ENCODE measurements at places on chromosomes 16 and 17.

DNA sequence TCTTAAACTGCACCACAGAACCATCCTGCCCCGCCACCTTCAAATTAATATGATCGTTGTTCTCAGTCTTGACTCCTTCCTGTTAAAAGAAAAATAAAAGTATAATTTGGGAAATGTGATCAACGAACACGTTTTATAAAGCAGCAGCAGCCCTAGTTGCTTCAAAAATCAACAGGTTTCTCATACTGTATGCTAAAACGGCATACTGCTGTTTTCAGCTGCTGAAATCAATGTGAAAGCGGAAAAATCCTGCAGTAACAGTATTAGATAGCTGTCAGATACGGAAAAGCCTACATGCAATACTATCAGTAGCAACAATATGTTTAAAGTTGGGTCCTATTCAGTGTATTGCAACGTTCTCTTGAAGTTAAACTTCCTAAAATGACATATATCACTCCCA, 1.6 kb downstream of the SUMO2 start:
- no peaks in the 10 kb centered on the region for H3K4me1 ChIP-seq
- peaks cover 2% of the 10 kb centered on the region for H3K36me3 ChIP-seq
- no peak overlapping the region for H3K27ac ChIP-seq

DNA sequence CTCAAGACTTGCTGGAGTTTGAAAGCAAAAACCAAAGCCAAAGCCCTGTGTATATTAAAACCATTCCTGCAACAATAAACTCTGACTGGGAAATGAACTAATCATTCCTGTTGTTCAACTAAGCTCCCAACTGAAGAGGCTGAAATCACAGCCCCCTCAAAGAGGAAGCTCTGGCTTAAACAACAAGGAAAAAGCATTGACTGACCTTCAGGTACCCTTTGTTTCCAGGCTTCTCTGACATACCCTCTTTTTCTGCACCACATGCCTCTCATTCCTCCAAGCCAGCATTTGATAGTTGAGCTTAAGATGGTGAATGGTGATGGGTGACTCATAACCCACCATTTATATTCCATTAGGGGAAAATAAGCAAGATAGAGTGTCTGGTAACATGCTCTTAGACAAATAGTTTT, 470.9 kb upstream of the SOX9 start:
- no peak overlapping the region for H3K27ac ChIP-seq
- no peak for DNase-seq
- H3K4me1 ChIP-seq, result no peaks in the 10 kb centered on the region
- no peaks in the 10 kb centered on the region for H3K36me3 ChIP-seq
- no peak overlapping the region for H3K4me3 ChIP-seq
- H3K27me3 ChIP-seq, result no peaks in the 10 kb centered on the region

- no peak overlapping the region for H3K27ac ChIP-seq
- no peaks in the 10 kb centered on the region for H3K36me3 ChIP-seq
- H3K27me3 ChIP-seq, result no peaks in the 10 kb centered on the region
- no peak for DNase-seq
Measured at GRCh38 chr16:69775563-69775962, 13.4 kb downstream of the WWP2 start.

GRCh38 chr16:49632795-49633184, 223.1 kb downstream of the ZNF423 start:
- no peak overlapping the region for H3K27ac ChIP-seq
- H3K27me3 ChIP-seq, result no peaks in the 10 kb centered on the region
- H3K4me3 ChIP-seq, result no peak overlapping the region
- no peak for DNase-seq
- no peaks in the 10 kb centered on the region for H3K36me3 ChIP-seq

DNA sequence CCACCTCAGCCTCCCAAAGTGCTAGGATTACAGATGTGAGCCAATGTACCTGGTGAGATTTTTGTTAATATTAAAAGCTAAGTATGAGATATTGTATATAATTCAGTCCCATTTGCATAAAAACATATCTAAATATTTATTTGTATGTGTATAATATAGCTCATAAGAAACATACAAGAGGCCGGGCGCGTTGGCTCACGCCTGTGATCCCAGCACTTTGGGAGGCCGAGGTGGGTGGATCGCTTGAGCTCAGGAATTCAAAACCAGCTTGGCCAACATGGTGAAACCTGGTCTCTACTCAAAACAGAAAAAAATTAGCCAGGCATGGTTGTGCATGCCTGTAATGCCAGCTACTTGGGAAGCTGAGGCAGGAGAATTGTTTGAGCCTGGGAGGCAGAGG, 16.8 kb upstream of the BCO1 start:
- no peak overlapping the region for H3K27ac ChIP-seq
- no peaks in the 10 kb centered on the region for H3K4me1 ChIP-seq
- no peaks in the 10 kb centered on the region for H3K27me3 ChIP-seq
- no peak for DNase-seq
- no peaks in the 10 kb centered on the region for H3K36me3 ChIP-seq

DNA sequence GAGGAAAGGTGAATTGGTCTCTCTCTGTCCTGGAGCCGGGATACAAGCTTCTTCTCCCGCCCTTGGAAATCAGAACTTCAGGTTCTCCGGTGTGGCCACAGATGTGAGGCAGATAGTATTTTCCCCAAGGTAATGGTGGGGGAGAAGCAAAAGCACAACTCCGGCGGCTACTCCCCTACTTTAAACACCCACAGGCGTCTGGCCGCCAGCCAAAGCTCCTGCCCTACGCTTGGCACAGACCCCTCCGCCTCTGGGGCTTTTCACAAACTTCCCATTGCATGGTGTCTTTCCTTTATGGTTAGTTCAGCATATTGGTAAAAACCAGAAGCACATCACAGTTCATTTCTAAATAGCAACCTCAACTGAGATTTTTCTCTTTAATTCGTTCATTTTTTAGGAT, 39.4 kb upstream of the B4GALNT2 start:
- no peaks in the 10 kb centered on the region for H3K4me1 ChIP-seq
- H3K27me3 ChIP-seq, result no peaks in the 10 kb centered on the region
- no peak overlapping the region for H3K4me3 ChIP-seq
- H3K36me3 ChIP-seq, result no peaks in the 10 kb centered on the region
- H3K27ac ChIP-seq, result no peak overlapping the region

DNA sequence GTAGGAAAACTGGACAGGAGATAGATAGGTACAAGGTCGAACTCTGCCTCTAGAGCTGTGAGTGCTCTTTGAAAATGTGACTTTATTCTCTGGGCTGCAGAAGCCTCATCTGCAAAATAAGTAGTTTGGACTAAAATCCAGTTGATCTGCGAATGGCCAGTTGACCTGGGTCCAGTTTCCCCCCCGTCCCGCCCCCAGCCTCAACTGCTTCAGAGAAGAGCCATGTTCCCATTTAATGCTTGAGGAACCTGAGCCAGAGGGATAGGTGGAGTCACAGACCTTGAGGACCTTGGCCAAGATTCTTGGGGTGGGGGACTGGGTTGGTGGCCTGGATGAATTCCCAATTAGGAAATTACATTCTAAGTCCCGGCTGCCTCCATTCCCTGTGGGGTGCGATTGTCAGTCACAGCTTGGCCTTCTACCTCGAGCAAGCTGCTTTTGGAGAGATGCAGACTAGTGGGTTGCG, 14.1 kb downstream of the TBX2 start:
- peak; percentile 30 for DNase-seq
- no peak overlapping the region for H3K27ac ChIP-seq
- H3K36me3 ChIP-seq, result no peaks in the 10 kb centered on the region
- H3K4me1 ChIP-seq, result no peaks in the 10 kb centered on the region

- H3K27me3 ChIP-seq, result no peaks in the 10 kb centered on the region
- no peaks in the 10 kb centered on the region for H3K4me1 ChIP-seq
- H3K4me3 ChIP-seq, result no peak overlapping the region
- no peak for DNase-seq
- H3K36me3 ChIP-seq, result no peaks in the 10 kb centered on the region
- peak overlapping the region; percentile 90 for H3K27ac ChIP-seq
Measured at GRCh38 chr16:86574646-86575045, 3.7 kb upstream of the FOXL1 start.

GRCh38 chr17:75504347-75505151, 10.8 kb downstream of the CASKIN2 start:
- peaks cover 5% of the 10 kb centered on the region for H3K36me3 ChIP-seq
- no peak for DNase-seq
- no peak overlapping the region for H3K27ac ChIP-seq
- H3K4me3 ChIP-seq, result no peak overlapping the region
- H3K27me3 ChIP-seq, result no peaks in the 10 kb centered on the region
- peaks cover 3% of the 10 kb centered on the region for H3K4me1 ChIP-seq

- no peaks in the 10 kb centered on the region for H3K4me1 ChIP-seq
- H3K27ac ChIP-seq, result no peak overlapping the region
- DNase-seq, result no peak
Measured at GRCh38 chr17:58779446-58779845, 23.8 kb downstream of the PPM1E start.

DNA sequence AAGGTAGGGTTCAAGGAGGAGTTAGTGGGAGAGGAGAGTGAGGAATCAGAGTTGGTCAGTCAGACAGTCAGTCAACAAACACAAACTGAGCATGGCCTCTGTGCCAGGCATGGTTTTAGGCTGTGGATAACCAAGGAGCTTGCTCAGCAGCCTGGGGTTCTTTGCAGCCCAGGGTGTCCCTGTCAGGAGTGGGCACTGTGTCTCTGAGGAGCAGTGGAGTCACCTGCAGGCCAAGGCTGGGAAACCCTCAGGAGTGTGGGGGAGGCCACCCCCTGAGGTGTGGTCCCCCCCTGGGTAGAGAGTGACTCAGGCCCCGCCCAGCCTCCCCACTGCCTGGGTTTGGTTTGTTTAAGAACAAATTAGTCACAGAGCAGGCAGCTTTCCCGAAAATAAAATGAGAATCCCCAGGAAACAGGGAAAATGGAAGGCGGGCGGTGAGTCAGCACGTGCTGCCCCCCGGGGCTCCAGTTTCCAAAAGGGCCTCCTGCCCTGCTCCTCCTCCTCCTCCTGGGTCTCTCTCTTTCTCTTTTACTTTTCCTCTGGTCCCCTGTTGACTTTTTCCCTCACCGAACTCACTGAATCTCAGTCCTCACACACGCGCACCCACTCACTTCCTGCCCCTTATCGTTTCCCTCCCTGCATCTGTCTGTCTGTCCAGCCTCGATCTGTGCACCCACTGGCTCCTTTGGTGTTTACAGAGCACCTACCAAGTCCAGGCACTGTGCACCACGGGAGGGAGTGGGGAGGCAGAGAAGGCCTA, 44.3 kb downstream of the SOCS3 start:
- H3K27me3 ChIP-seq, result no peaks in the 10 kb centered on the region
- no peaks in the 10 kb centered on the region for H3K36me3 ChIP-seq
- peak overlapping the region; percentile 60 for H3K27ac ChIP-seq
- DNase-seq, result peak; percentile 96
- no peaks in the 10 kb centered on the region for H3K4me1 ChIP-seq

DNA sequence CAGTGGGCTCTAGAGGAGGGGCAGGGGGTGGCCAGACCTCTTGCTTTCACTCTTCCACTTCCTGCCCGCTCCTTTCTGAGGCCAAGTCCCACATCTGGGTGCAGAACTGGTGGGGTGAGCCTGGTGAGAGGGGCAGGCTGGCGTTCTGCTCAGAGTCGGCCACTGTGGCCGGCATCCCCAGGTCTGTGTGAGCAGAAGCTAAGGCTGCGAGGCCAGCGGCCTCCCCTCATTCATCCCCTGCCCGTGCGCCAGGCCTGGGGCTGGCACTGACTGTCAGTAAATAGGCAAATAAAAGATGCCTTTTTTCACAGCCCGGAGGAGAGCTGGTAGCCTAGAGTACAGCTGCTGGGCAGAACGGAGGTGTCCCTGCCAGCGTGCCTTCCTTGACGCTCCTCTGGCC, 1.2 kb downstream of the DEF8 start:
- H3K4me3 ChIP-seq, result no peak overlapping the region
- H3K4me1 ChIP-seq, result no peaks in the 10 kb centered on the region
- DNase-seq, result no peak
- no peaks in the 10 kb centered on the region for H3K36me3 ChIP-seq

All from aorta (tissue), 5 donors.